ENCODE measurements at places on chromosomes 16 and 17.

- no peak for DNase-seq
Observed at GRCh38 chr17:79619196-79619595, 8.3 kb upstream of the RBFOX3 start.

GRCh38 chr17:80364091-80364691, 50.8 kb upstream of the ENDOV start:
- DNase-seq: no peak

GRCh38 chr17:14156689-14157088, 80.0 kb downstream of the CDRT15 start:
- no peak for DNase-seq

DNA sequence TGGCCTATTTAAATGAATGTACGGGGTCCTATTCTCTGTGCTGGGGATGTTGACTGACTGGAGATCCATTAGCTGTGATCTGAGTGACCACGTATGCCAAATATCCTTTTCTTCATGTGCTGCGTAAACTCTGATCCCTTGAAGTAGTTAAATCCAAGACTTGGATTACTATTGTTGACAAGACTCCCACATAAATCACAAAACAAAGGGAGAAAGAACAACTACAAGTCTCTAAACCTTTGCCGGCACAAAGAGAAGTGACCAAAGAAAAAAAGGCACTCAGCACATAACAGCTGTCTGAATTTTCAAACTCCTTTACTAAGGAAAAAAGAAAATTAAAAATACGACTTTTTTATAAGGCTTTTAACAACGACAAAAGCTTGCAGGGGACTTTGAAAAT, 559.9 kb upstream of the CDH8 start:
- DNase-seq: no peak

Measured in GM12864 (cell line).